ENCODE measurements at places on chromosomes 2 and 18. TPM values are rescaled to one million over a fixed set of nuclear protein-coding genes. Genes with fewer than 3 reads are reported as not detected.

- no peak for DNase-seq
These were observed 9.4 kb upstream of the RAPGEF4 start for GRCh38 chr2:172726172-172726735.

DNA sequence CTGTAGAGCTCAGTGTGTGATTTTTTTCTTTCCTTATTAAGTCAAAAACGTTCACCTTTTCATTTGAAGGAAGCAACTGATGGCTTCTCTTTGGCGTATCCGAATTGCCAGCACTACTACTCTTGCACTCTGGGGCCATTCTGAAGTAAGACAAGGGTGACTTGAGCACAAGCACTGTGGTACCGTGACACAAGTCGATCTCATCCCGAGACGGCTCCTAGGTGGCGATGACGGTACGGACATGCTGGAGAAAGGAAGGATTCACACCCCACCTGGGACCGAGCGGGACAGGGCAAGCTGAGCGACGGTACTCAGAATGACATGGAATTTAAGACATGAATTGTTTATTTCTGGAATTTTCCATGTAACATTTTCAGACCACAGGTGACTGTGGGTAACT, 36.8 kb upstream of the LDLRAD4 start:
- DNase-seq = no peak

TRIM43 gene
- total RNA-seq = not detected

DUSP2 gene
- 8.0 TPM for total RNA-seq

DPP10 gene
- not detected for total RNA-seq

- DNase-seq = no peak
These were observed 183.2 kb downstream of the KLHL29 start for GRCh38 chr2:23568211-23568610.

CYP27C1 gene
- total RNA-seq = not detected

OTOS gene
- not detected for total RNA-seq

DNA sequence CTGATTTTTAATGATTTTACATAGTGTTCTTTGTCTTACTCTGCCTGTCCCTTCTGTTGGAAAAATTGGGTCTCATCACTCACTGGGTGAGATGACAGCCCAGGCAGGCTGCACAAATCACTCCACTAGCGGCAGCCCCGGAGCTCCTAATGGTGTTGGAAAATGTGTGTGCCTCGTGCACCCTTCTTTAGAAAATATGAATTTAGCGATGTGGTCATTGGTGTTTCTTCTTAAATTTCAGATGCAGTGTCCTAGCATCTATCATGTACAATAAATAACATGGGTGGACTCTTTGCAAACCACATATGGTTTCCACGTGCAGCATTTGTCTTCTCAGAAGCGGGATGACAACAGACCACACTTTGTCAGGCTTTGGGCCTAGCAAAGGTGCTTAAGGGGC, 194.2 kb downstream of the ACKR3 start:
- DNase-seq = no peak

AKAIN1 gene
- not detected for total RNA-seq

DNA sequence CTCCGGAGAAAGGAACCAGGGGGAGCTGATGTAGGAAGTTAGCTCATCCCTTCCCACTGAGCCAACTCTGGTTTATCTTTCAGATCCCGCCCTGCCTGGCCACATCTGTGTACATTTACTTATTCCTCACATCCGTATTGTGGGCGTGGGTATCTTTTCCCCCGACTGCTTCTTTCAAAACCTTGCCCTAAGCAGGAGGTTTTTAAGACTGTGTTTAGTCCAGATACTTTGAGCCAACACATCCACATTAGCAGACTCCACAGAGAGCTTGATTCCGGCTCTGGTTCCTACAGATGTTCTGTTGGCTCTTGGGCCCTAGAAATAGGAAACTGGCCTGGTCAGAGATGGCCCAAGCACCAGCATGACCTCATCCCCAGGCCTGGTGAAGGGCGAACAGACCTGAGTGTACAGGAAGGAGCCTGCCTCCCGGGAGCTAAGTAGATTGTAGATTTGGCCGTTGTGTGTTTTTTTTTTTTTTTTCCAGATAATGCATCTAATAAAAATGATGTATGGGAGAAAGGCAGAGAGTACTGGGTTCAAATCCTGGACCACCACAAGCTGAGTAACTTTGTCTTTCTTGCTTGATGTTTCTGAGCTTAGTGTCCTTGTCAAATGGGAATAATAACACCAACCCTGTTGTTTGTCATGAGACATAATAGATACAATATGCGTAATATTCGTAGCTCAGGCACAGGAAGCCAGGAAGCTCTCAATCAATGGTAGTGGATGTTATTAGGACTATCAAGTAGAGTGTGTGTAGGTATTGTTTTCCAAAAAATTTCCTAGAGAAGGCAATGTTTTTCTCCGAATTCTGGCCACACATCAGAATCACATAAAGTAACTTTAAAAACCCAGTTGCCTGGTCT, 92.3 kb downstream of the PRKCE start:
- peak; percentile 68 for DNase-seq

CCL20 gene
- not detected for total RNA-seq

DNA sequence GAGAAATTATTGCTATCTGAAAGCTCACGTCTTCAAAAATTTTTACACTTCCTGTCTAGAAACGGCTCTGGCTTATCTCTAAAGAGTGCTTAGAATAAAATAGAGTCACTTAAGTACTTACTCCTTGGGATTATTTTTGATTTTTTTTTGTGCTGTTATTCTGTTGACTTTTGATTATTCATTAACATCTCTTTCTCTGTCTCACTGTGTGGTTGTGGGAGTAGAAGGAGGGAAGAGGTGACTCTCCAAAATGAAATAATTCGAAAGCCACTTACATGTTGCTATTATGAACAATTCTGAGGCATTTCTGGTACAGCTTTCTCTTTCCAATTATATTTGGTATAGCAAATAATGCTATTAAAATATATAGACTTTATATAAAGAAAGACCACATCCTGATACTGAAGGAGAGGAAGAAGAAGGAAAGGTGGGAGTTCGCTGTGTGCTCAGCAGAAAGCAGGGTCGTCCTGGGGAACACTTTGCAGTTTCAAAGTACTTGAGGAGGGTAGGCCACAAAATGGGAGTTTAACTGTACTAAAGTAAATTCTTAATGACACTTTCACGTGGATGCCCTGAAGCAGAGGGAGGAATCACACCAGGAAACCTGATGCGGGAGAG, 9.6 kb upstream of the MMADHC start:
- DNase-seq = no peak

IL36RN gene
- not detected for total RNA-seq

Data from heart left ventricle (tissue), 16 donors.